ENCODE measurements at places on chromosomes 2 and 18.

- DNase-seq, result peak; percentile 77
Measured at GRCh38 chr18:11246495-11247300, 97.3 kb upstream of the PIEZO2 start.

- DNase-seq, result peak; percentile 70
Measured at GRCh38 chr2:83742117-83742782, 716.8 kb downstream of the SUCLG1 start.

GRCh38 chr2:81324046-81324445 lies 1019.5 kb upstream of the LRRTM1 start:
- DNase-seq, result no peak

- peak; percentile 74 for DNase-seq
Measured at GRCh38 chr2:224520064-224520463, 65.1 kb downstream of the CUL3 start.

GRCh38 chr2:38889045-38889444 lies 630 bp upstream of the ARHGEF33 start:
- DNase-seq, result no peak

GRCh38 chr2:29460190-29460589 lies 345.0 kb downstream of the CLIP4 start:
- DNase-seq, result no peak

DNA sequence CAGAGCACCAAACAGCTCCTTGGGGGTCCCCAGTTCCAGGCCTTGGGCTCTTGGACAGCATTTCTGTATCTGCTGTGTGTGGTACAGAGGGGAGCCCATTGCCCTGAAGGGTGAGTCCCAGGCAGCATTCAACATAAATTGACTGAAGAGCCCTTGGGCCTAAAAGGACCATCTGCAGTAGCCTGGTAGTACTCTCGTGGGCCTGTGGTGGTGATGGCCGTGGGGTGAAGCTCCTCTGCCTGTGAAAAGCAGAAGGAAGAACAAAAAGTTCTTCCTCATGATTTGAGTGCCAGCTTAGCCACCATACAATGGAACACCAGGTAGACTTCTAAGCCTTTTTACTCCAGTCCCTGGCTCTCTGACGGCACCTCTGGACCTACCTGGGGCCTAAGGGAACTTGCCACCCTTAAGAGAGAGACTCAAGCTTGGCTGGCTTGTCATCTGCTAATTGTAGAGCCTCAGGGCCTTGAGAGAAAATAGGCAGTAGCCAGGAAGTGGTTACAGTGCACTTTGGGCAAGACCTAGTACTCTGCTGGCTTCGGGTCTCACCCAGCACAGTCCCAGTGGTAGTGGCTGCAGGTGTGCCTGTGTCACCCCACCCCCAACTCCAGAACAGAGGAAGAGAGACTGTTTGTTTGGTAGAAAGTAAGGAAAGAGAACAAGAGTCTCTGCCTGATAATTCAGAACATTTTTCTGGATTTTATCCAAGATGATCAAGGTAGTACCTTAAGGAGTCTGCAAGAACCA lies 84.6 kb upstream of the CERS6 start:
- no peak for DNase-seq

GRCh38 chr2:159300586-159300985 lies 14.1 kb upstream of the WDSUB1 start:
- no peak for DNase-seq

DNA sequence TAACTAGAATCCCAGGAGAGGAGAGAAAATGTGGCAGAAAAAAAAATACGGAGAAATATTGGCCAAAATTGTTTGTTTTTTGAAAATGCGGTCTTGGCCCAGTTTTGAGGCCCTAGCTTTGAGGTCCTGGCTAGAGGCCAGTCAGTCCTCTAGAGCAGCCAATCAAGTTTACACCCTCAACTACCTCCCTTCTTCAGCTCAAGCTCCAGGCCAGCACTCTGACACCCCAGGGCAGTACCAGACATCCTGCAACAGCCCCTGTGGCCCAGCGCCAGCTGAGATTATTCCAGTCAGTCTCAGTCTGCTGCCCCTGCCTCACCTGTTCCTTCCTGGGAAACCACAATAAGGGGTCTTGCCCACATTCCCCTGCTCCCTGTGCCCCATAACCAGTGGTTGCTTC lies 107.7 kb downstream of the UGGT1 start:
- no peak for DNase-seq

DNA sequence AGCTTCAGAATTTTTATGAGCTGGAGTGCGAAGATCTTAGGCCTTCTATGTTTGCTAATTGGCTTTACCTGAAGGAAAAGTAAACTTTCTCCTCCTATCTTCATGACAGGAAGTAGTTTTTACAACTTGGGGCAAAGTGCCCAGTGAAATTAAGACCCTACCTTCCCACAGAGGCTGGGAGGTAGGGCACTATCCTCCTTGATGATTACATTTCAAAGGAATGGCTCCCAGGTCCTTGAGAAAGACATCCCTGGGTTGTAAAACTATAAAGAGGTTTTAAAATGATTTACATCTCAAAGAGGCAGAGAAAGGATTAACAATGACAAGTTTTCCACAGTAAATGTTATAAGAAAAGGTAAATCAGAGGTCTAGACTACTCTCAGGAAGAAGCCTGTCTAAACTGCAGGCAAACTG lies 155.8 kb downstream of the CDH7 start:
- no peak for DNase-seq

- peak; percentile 78 for DNase-seq
Measured at GRCh38 chr18:74806700-74807416, 209.2 kb downstream of the ZNF407 start.

DNA sequence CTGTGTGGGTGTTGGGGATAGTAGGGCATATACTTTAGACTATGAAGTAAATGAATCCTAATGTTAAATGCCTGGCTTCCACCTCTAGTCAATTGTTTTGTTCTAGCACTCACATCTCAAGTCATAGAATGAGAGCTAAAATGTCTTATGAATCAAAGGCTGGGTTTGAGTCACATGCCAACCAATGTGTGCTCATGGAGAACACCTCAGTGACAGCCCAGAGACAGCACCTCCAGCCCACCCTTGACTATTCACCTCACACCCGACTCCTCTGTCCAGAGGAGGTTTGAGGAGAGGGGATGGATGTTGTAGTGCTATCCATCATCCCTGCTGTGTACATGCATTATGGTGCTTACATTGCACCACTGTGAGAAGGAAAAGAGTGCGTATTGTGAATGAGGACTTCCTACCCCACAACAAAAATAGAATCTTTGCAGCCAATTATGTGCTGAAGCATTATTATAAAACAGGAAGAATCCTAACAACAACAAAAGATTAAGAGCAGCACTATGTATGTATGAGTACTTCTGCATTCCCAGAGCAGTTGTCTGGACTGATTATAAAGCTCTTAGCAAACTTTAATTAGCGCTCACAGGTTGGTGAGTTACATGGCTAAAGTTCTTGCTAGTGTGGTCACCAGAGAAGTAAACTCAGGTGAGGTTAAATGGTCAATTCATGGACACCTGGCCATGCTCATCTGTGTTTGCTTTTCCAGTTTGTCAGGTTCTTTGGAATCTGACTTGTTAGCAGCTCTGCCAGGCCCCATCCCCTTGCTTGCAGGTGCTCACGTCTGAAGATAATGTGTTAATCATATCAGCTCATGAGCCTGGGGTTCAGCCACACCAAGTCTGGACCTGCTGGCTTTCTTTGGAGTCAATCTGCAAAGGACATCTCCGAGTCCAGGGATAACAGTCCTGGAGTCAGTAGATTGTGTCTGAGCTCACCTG lies 55.3 kb upstream of the NABP1 start:
- DNase-seq, result no peak

DNA sequence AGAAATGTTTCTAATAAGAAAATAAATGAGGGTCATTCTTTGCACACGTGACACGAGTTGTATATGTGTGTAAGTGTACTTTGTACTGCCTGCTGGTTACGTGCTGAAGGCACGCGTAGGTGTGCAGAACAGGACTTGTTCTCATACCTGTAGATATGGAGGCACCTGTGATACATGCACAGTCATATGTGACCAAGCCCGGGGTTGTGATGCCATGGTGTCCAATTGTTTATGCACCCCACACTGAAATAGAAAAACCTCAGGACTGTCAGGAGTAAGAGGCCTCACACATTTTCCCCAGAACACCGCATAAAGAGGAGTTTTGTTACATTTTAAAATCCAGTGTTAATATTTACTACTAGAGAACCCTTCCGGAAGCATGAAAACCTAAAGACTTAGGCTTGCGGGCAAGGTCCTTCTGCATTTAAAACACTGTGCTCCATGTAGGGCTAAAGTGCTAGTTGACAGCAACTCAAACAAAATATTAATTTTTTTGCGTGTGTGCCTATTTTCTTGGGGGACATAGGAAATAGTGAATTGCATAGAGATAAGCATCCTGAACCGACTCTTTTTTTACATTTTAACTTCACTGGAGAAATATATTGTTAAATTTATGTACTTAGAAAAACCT lies 9.3 kb downstream of the TSHZ1 start:
- DNase-seq, result no peak

DNA sequence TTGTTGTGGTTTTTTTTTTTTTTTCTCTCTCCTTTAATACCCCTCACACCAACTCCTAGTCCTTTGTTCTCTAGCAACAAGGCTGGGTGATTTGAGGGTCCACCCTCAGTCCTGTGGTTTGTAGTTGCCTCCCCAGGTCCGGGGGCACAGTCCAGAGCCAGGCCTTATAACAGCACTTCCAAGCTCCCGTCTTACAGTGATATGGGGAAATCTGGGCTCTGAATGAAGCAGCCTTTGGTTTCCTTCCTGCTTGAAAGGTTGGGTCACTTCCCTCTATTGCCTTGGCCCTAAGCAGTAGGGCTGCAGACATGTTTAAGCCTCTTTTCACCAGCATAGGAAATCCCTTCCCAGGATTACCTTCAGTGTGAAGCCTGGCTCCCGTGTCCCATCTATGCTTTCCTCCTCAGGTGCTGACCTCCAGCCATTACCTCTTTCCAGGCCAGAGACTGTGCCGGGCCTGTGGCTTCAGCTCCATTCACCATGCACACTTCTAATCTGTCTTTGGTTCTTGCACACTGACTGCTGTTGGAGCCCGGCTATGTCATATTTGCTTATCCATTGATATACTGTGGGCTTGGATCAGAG lies 21.2 kb upstream of the NTSR2 start:
- DNase-seq, result no peak

DNA sequence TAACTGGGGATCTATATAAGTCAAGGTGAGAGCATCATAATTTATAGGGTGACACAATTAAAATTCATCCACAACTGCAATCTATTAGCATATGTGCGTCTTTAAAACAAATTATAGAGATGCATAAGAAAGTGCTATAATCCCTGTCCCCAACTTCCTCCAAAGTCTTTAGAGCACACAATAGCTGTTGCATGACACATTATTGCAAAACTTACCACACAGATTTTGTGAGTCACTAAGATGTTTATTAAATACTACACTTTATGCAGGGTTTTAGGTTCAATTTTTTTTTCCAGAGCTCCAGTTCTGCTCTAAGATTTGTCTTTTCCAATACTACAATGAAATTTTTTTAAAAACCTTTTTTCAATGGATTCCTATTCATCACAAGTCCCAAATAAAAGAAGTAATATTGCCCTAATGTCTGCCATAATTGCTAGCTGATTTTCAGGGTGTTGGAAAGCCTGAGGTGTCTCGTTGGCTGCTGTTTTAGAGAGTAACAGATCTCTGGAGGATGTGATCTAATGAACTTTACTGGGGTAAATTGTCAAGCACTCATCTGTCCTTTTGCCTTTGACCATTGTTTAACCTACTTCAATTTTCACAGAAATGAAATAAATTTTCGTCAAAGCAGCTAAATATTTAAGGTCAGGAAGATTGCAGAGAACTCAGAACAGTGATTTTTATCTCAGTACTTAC lies 250.5 kb upstream of the NETO1 start:
- DNase-seq, result peak; percentile 59

- DNase-seq, result peak; percentile 85
Measured at GRCh38 chr18:9437021-9437437, 38.3 kb upstream of the RALBP1 start.
